ENCODE measurements at places on chromosomes 11 and 22.
A peak's percentile ranks its signal among the peaks of the same experiment; 100 is the strongest.

- DNase-seq = no peak
Observed at GRCh38 chr11:12938590-12939247, 70.4 kb upstream of the RASSF10 start.

DNA sequence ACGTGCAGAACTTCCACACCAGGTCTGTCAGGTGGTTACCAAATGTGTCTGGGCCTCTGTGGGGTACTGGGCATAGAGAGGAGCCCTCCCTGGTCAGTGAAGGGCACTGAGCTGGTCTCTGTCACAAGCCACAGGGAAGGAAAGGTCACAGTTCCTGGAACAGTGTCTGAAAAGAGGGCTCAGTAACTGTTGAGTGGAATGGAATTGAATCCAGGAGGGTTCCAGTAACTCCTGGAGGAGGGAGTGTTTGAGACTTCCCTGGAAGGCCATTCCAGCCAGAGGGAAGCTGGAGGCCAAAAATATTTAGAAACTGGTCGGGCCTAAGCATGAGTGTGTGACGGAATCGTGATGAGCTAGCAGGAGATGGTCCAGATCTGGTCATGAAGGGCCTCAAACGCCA lies 7.9 kb downstream of the ACTN3 start:
- DNase-seq = no peak

DNA sequence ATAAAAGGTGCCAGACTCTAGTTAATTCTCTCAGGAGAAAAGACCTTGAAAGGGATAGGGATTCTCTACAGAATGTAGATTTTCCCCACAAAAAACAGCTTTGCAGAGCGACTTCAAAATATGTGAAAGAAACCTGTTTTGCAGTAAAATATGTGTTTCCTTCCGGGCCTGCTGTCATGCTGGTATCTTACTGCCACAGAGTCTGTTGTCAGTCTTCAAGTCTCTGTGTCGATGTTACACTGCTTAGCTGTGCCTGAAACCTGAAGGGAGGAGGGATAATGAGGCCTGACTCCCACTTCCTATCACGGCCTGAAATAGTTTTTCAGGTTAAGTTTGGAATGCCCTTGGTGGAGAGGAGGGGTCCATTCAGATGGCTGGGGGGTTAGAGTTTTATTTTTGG lies 1.7 kb upstream of the DGCR2 start:
- DNase-seq = no peak

DNA sequence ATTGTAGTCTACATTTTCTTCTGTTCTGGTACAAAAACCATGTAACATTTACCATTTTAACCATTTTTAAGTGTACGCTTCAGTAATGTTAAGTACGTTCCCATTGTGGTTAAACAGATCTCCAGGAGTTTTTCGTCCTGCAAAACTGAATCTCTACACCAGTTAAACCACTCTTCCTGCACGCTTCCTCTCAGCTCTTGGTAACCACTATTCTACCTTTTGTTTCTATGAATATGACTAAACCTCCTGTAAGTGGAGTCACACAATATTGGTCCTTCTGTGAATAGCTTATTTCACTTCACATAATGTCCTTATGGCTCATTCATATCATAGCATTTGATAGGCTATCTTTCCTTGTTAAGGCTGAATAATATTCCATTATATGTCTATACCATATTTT lies 7.1 kb upstream of the EXT2 start:
- no peak for DNase-seq

- DNase-seq = no peak
Observed at GRCh38 chr11:6889835-6890234, 2.5 kb downstream of the OR2D2 start.

- DNase-seq = peak; percentile 81
Observed at GRCh38 chr22:49937758-49938564, 19.5 kb downstream of the CRELD2 start.

DNA sequence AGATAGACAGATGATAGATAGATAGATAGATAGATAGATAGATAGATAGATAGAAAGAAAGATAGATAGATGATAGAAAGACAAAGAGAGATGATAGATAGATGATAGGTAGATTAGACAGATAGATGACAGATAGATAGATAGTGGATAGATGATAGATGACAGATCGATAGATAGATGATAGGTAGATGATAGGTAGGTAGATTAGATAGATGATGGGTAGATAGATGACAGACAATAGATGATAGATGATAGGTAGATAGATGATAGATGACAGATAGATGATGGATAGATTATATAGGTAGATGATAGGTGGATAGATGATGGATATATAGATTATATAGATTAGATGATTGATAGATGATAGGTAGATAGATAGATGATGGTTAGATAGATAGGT lies 4.3 kb downstream of the LZTR1 start:
- no peak for DNase-seq

GRCh38 chr11:8531982-8532381 lies 62.0 kb downstream of the STK33 start:
- no peak for DNase-seq

GRCh38 chr11:115682101-115682500 lies 177.9 kb upstream of the CADM1 start:
- no peak for DNase-seq

DNA sequence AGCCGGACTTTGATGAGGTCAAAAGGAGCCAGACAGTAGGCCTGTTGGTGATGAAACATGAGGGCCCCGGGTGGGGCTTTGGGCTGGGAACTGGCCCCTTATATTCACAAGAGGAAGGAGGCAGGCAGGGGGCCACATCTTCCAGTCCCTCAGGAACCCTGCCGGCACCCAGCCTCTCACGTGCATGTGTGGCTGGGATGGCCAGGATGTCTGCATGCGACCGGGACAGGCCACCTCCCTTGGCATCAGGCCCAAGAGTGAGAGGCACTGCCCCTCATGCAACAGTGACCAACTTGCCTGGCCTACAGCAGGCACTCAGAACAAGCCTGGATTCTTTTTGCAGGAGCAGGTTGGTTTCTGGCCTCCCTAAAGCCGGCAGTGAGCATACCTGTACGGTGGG lies 5.4 kb downstream of the SLC25A45 start:
- DNase-seq = no peak

DNA sequence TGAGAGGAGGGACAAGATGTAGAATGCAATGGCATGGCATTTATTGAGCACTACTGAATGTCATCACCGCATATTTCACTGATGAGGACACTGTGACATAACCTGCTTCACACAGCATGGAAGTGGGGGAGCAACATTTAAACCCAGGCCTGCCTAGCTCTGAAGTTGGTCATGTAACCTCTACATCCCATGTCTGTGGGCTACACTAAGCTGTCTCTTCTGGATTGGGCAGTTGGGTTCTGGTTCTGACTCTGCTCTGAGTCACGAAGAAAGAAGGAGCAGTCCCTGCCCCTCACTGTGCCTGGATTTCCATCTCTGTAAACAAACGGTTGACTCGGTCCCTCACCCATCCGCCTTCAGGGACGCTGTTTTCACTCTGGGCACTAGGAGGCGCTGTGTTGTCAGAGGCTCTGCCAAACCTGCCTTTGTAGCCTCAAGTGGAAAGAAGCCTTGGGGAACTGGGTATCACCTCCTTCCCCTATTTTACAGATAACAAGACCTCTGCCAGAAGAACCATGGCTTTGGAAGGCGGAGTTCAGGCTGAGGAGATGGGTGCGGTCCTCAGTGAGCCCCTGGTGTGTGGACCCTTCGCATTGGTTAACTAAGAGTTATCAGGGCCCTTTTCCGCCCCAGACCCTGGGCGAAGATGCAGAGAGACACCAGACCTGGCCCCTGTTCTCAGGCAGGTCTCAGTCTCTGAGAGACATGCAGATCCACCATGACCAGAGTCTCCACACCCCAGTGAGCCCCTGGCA lies 12.7 kb upstream of the ARHGEF17 start:
- peak; percentile 69 for DNase-seq

GRCh38 chr22:18927573-18927972 lies 8.5 kb downstream of the PRODH start:
- DNase-seq = no peak

GRCh38 chr11:126548581-126549550 lies 193.4 kb downstream of the ST3GAL4 start:
- no peak for DNase-seq

GRCh38 chr11:65194564-65194963 lies 12.8 kb downstream of the CAPN1 start:
- DNase-seq = no peak
